Adrenal gland (tissue), 19 donors: ENCODE measurements at places on chromosomes 7 and 10. TPM values are rescaled to one million over a fixed set of nuclear protein-coding genes. Genes with fewer than 3 reads are reported as not detected.

- DNase-seq = no peak
Observed at GRCh38 chr10:218798-219197, 83.5 kb downstream of the ZMYND11 start.

- no peak for DNase-seq
Observed at GRCh38 chr10:80066809-80067208, 11.7 kb upstream of the TMEM254 start.

WDR91 gene
- 19.1 TPM for polyA plus RNA-seq

GRCh38 chr10:129548600-129548999, 81.6 kb downstream of the MGMT start:
- DNase-seq = no peak

DNA sequence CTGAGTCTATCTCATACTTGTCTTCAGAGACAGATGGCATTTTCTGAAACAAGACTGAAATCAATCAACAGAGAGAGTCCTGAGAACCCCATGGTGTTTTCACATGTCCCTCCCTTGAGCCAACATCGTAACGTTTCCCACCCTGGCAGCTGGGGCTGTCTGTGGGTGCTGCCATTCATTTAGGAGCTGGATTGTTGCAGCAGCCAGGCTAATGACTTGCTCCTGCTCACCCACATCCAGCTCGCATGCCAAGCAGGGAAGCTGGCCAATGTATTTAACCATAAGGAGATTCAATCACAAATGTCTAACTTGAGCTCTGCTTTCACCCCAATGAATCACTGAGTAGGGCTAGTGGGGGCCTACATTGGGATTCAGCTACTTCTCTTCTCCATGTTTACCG, 146.1 kb downstream of the ADRA2A start:
- DNase-seq = no peak

LRRC17 gene
- polyA plus RNA-seq = 2.7 TPM

GRCh38 chr7:46955531-46955930, 626.4 kb downstream of the TNS3 start:
- no peak for DNase-seq

DNA sequence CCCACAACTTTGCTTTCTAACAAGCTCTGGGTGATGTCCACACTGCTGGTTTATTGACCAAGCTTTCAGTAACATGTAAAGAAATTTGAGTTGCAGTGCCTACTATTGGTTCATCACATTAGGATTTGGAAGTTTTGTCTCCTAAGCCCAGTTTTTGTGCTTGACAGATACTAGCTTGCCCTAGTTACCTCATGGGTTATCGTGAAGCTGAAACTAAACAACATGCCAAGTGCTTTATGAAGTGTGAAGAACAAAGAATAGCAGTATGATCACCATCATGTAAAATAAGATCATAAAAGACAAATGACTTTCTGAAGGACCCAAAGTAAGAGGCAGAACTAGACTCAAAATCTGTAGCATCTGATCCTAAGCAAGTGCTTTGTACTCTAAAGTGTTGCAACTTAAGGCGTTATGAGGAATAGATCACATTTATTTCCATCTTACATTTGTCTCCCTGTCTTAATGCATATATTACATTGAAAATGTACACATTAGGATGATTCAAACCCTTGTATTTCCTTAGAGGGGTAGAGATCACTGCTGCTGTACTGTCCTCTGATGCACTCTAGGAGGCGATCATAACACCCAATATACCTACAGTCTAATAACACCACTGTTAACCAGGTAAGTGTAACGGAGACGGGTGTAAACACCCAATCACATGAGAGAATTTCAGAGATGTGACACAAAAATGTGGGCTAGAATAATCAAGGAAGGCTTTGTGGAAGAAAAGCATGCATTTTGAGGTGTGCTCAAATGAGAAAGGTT, 71.3 kb downstream of the NRCAM start:
- DNase-seq = no peak

FANK1 gene
- polyA plus RNA-seq = 19.1 TPM

CRHR2 gene
- not detected for polyA plus RNA-seq

PRF1 gene
- 2.4 TPM for polyA plus RNA-seq

- DNase-seq = no peak
Observed at GRCh38 chr10:13047529-13048206, 46.2 kb upstream of the CCDC3 start.

LSM8 gene
- 24.4 TPM for polyA plus RNA-seq

DNA sequence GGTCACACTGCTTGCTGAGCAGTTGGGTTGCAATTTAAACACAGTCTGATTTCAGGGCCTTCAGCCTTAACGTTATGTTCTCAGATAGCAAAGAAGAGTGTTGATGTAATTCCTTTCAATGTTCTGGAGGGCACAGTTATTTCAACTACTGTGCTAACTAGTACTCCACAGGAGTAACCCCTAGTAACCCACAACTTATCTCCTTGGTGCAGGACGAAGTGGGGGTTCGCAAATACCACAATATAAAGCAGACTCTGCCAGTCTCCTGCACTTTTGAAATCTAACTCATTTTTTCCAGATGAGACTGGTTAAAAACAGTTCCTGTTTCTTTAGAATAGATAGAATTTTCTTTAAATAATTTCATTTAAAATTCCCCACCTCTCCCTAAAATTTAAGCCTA, 47.1 kb upstream of the NCAPG2 start:
- no peak for DNase-seq

DNA sequence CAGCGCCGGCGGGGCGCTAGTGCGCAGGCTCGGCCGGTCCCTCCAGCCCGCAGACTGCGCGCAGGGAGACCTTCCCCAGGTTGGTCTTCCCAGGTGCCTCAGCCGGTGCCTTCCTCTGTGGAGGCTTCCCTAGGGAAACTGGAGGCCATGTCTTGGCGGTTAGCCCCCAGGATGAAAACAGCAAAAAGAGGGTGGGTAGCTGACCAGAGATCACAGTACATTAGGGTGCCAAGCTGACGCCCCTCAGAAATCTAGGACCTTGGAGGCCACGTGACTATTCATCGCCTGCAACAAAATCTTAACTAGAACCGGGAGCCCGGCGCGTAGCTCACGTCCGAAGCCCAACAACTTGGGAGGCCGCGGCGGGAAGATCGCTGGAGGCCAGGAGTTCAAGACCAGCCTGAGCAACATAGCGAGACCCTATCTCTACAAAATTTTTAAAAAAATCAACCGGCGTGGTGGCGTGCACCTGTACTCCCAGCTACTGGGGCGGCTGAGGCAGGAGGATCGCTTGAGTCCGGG, 327 bp upstream of the FIS1 start:
- DNase-seq = no peak

LRRC4 gene
- 3.7 TPM for polyA plus RNA-seq

COBL gene
- 1.4 TPM for polyA plus RNA-seq

GIMAP8 gene
- 6.1 TPM for polyA plus RNA-seq

DNA sequence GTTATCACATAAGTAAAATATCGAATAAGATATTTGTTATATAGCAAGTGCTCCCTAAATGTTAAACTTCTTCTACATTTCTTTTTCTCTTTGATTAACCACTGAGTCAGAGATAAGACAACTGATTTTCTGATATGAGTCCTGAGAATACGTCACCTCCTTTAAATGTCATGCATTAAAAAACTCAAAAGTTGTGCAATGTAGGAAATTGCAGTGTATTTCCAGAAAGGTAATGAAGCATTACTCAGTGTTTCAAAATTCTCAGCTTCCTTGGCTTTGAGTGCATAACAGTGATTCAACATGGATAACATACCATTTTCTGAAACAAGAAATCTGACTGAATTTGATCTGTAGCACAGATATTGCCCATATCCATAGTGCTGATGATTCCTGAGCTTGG, 155.8 kb downstream of the BMPER start:
- no peak for DNase-seq

DNA sequence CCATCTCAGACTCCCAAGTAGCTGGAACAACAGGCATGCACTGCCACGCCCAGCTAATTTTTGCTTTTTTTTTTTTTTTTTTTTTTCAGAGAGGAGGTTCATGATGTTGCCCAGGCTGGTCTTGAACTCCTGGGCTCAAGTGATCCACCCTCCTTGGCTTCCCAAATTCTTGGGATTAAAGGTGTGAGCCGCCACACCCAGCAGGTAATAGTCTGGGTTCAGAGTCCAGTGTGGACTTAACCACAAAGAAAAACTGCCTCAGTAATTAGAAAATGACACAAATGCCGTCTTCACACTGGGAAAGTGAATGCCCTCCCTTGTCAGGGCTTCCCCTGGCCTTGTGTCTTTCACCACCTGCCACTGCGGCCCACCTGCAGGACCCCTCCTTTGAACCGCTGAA, 101.1 kb downstream of the RAB11FIP2 start:
- no peak for DNase-seq

PRSS37 gene
- polyA plus RNA-seq = not detected

DNA sequence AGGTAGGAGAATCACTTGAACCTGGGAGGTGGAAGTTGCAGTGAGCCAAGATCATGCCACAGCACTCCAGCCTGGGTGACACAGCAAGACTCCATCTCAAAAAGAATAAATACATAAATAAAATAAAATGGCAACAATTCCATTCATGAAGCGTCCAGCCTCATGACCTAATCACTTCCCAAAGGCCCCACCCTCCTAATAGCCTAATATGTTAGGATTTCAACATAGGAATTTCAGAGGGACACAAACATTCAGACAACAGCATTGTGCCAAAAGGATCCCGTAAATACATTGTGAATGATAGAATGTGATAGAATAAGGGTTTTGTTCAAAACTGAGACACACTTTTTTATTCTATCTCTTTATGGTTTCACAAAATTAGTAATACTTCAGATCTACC, 90.3 kb downstream of the FAM107B start:
- no peak for DNase-seq

OR9A2 gene
- not detected for polyA plus RNA-seq

GRCh38 chr10:59622320-59623132, 87.1 kb downstream of the SLC16A9 start:
- DNase-seq = peak; percentile 48

LIPJ gene
- not detected for polyA plus RNA-seq

GRCh38 chr7:33494474-33494873, 365.1 kb downstream of the BBS9 start:
- DNase-seq = no peak

DNA sequence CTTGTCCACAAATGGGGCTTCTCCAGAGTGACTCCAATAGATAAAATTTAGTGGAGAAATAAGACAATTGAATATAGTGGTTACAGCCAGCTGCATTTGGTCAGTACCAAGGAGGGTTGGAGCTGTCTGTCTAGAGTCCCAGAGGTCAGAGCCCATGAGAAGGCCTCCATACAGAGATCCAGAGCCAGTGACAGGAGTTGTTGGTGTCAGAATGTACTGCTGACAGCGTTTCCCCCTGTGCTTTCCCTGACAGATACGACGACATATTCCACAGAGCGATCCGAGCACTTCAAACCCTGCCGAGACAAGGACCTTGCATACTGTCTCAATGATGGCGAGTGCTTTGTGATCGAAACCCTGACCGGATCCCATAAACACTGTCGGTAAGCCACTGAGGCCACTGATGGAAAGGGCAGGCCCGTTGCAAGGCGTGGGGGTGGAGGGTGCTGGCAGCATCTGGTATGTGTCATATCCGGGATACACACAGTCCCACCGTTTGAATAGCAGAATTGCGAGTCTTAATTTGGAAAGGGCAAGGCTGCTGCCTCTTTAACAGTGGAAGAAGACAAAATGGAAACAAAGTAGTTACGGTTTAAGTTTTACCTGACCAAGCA, 483.6 kb downstream of the NRG3 start:
- no peak for DNase-seq

GRCh38 chr10:8114741-8115617, 60.5 kb downstream of the GATA3 start:
- DNase-seq = no peak

CTAGE8 gene
- polyA plus RNA-seq = not detected

DNA sequence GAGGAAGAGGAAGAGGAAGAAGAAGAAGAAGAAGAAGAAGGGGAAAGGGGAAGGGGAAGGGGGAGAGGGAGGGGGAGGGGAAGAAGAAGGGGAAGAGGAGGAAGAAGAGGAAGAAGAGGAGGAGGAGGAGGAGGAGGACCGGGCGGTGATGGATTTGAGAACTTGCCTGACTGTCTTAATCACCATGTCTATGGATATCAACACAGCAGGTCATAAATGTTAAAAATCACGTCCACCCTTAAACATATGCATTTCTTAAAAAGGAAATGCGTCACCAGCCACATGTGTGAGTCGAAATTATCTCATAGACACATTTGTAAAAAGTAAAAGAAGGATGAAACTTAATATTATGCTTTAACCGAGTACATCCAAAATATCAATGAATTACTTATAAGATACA, 42.1 kb upstream of the INSIG1 start:
- DNase-seq = no peak
